ENCODE measurements at places on chromosomes 16 and 17. TPM values are rescaled to one million over a fixed set of nuclear protein-coding genes. Genes with fewer than 3 reads are reported as not detected.

GRCh38 chr16:16093628-16094332 is 129.5 kb downstream of the ABCC6 start:
- DNase-seq = no peak
- no peak overlapping the region for H3K27ac ChIP-seq
- H3K4me3 ChIP-seq = no peak overlapping the region
- peaks cover 68% of the 10 kb centered on the region for H3K36me3 ChIP-seq

DNA sequence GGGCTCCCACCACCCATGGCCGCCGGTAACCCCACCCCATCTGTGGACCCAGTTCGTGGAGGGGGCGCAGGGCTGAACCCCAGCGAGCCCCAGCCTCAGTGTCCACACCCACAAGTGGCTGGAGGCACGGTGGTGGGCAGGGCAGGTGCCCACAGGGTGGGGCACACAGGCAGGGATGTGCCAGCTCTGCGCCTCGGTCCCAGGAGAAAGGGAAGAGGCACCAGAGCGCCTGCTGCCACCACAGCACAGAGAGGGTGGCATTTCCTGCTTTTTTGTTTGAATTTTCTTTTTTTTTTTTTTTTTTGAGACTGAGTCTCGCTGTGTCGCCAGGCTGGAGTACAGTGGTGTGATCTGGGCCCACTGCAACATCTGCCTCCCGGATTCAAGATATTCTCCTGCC is 19.0 kb downstream of the ZFPM1 start:
- no peaks in the 10 kb centered on the region for H3K27me3 ChIP-seq
- H3K4me1 ChIP-seq = no peaks in the 10 kb centered on the region
- H3K36me3 ChIP-seq = no peaks in the 10 kb centered on the region
- H3K27ac ChIP-seq = no peak overlapping the region
- DNase-seq = no peak
- no peak overlapping the region for H3K4me3 ChIP-seq

DNA sequence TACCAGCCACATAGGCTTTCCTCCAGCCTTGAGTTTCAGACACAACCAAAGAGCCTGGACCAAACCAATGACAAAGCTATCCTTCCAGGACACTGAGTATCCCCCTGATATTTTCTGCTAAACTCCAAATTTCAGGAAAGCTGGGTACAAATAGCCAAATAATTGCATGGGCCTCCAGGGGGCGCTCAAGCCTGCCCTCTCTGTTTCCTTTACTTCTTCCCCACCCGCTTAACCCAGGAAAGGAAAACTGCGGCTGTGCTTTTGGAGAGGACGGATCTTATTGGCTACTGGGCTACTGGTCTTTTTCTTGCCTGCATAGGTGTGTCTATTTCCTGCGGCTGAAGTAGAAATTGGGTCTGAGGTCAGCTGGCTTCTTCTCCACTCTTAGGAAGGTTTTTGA is 30.1 kb downstream of the GNGT2 start:
- H3K36me3 ChIP-seq = no peaks in the 10 kb centered on the region
- no peaks in the 10 kb centered on the region for H3K27me3 ChIP-seq
- H3K4me1 ChIP-seq = no peaks in the 10 kb centered on the region

GRCh38 chr17:49487183-49487582 is 7.9 kb upstream of the NGFR start:
- no peak for DNase-seq
- H3K27ac ChIP-seq = no peak overlapping the region
- no peaks in the 10 kb centered on the region for H3K36me3 ChIP-seq
- H3K27me3 ChIP-seq = peaks cover 77% of the 10 kb centered on the region
- H3K4me1 ChIP-seq = no peaks in the 10 kb centered on the region

- H3K27ac ChIP-seq = no peak overlapping the region
- H3K4me3 ChIP-seq = peak overlapping the region; percentile 96
- H3K36me3 ChIP-seq = peaks cover 40% of the 10 kb centered on the region
- peaks cover 14% of the 10 kb centered on the region for H3K4me1 ChIP-seq
These were observed 1.3 kb downstream of the ENGASE start for GRCh38 chr17:79075861-79076406.

DNA sequence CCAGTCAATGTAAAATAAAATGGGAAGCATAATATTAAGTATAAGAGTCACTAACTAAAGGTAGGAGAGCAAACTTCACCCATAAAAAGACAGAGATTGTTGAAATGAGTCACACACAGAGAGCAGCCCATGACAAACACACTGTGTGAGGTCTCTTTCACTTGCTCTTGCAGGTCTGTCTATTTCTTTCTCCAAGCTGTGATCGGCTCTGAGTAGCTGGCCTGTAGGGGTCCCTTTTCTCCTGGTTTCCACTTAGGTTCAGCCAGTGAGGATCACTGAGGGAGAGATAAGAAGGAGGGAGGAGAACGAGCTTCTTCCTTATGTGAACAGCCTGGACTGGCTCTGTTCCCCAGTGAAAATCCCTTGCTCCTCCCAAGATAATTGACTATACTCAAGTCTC is 133.7 kb upstream of the HS3ST3A1 start:
- H3K4me3 ChIP-seq = no peak overlapping the region
- H3K36me3 ChIP-seq = no peaks in the 10 kb centered on the region
- peaks cover 10% of the 10 kb centered on the region for H3K4me1 ChIP-seq

DNA sequence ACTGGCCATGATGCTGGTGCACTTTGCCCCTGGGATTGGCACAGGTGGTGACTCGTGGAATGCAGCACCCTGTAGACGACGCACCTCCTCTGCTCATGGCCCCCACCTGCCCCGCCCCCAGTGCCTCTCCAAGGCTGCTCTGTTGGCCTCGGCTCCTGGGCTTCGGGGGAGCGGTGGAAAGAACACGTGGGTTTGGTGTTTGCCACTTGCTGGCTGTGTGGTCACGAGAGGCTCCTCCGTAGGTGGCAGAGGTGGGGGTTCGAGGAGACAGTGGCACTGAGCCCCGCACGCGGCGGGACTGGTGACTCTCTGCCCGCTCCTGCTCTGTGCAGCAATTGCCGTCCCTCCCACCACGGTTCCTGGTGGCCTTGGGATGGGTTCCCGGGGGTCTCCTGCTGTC is 82.8 kb upstream of the ZNF750 start:
- H3K36me3 ChIP-seq = peaks cover 38% of the 10 kb centered on the region
- DNase-seq = no peak
- no peak overlapping the region for H3K4me3 ChIP-seq
- no peak overlapping the region for H3K27ac ChIP-seq

GRCh38 chr16:54987081-54987480 is 56.4 kb downstream of the IRX5 start:
- no peak for DNase-seq
- H3K36me3 ChIP-seq = no peaks in the 10 kb centered on the region
- H3K4me3 ChIP-seq = no peak overlapping the region
- no peak overlapping the region for H3K27ac ChIP-seq
- peaks cover 15% of the 10 kb centered on the region for H3K27me3 ChIP-seq

GRCh38 chr17:78360371-78361224 is 721 bp upstream of the SOCS3 start:
- no peaks in the 10 kb centered on the region for H3K27me3 ChIP-seq
- peaks cover 41% of the 10 kb centered on the region for H3K36me3 ChIP-seq
- peak; percentile 97 for DNase-seq
- H3K4me3 ChIP-seq = peak overlapping the region; percentile 89

DNA sequence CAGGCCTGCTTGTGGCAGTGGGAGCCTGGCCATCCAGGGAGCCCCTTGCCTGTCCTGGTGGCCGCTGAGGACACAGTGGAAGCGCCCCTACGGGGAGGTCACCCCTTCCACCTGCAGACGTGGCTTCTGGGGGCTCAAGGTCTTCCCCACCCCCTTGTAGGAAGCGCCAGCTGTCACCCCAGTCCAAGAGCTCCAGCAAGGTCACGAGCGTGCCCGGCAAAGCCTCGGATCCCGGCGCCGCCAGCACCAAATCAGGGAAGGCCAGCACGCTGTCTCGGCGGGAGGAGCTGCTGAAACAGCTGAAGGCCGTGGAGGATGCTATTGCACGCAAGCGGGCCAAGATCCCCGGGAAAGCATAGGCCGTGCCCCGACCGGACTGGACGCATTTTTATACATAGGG is 7.4 kb upstream of the IL17C start:
- H3K4me3 ChIP-seq = no peak overlapping the region
- H3K27me3 ChIP-seq = no peaks in the 10 kb centered on the region
- DNase-seq = no peak
- no peak overlapping the region for H3K27ac ChIP-seq
- H3K4me1 ChIP-seq = peaks cover 17% of the 10 kb centered on the region

- no peak overlapping the region for H3K4me3 ChIP-seq
- no peaks in the 10 kb centered on the region for H3K4me1 ChIP-seq
- no peak overlapping the region for H3K27ac ChIP-seq
- no peaks in the 10 kb centered on the region for H3K36me3 ChIP-seq
- DNase-seq = no peak
These were observed 255.2 kb downstream of the CNTNAP4 start for GRCh38 chr16:76532188-76532973.

- H3K36me3 ChIP-seq = peaks cover 29% of the 10 kb centered on the region
- H3K4me3 ChIP-seq = no peak overlapping the region
- no peaks in the 10 kb centered on the region for H3K27me3 ChIP-seq
- DNase-seq = no peak
These were observed 9.6 kb downstream of the BANP start for GRCh38 chr16:87960852-87961251.

DNA sequence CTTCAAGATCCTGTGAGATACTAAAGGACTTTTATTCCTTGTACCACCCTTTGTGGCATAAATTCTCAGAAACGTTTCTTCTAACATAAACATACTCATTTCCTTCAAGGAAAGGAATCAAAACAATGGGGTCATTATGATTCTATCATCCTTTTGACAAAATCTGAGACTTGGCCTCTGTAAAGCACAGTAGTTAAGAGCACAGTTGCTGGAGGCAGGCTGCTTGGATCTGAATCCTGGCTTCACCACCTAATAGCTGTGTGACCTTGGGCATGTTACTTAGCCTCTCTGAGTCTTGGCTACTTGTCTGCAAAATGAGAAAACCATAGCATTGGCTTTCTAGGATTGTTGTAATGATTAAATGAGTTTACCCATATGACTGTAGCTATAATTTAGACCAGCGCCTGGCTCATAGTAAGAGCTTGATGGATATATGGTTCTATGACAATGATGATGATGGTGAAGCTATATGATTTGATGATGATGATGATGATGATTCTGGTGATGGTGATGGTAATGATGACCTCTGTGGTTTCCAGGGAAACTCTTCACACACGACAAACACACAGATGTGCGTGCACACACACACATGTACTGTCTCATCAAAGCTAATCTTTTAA is 6.1 kb upstream of the KRT31 start:
- H3K4me1 ChIP-seq = peaks cover 33% of the 10 kb centered on the region
- H3K4me3 ChIP-seq = no peak overlapping the region
- peak overlapping the region; percentile 64 for H3K27ac ChIP-seq
- H3K27me3 ChIP-seq = no peaks in the 10 kb centered on the region
- H3K36me3 ChIP-seq = no peaks in the 10 kb centered on the region
- DNase-seq = no peak

The TEX14 gene
- total RNA-seq = 0.13 TPM

The ZNF200 gene
- 8.5 TPM for total RNA-seq

The PHAF1 gene
- total RNA-seq = 28.8 TPM

The HOXB5 gene
- 0.05 TPM for total RNA-seq

The PRSS21 gene
- not detected for total RNA-seq

Data from SJSA1 (cell line).